ENCODE measurements at places on chromosomes 4 and X.

- DNase-seq = no peak
Observed at GRCh38 chr4:165864271-165864670, 8.8 kb upstream of the TLL1 start.

DNA sequence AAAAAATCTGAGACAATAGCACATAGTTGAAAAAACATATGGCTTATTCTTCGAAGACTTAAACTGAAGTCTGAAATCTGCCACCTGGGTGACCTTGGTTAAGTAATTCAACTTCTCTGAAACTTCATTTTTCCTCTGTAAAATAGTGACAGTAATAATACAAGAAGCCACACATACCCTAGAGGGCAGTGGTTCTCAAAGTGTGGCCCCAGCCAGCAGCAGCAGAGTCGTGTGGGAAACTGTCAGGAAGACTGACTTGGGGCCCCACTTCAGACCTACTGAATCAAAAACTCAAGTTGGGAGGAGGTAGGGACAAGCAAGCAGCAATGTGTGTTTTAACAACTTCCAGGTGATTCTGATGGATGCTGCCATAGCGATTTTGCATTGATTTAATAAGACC, 249.9 kb downstream of the HNRNPD start:
- no peak for DNase-seq

GRCh38 chr4:20430259-20430941, 178.7 kb downstream of the SLIT2 start:
- DNase-seq = no peak

DNA sequence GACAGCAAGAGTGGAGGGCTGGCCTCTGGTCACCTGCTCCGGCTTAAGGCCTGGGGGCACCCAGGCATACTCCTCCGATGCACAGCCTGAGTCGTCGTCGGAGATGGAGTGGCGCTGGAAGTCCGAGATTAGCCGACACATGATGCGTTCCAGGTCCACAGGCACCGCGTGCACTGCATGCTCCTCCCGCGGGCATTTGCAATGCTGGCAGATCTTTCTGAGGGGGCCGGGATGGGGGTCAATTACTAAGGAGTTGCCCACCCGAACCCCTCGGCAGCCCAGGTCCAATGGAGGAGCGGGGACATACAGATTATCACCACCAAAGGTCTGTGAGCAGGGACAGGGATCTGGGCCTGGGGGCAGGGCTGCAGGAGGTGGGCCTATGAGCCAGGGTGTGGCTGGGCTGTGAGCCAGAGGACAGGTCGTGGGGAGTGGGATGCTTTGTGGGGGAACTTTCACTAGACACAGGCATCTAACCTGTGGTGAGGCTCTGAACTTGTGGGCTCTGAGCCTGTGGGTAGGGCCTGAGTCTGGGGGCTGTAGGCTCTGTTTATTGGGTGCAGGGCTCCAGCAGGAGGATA, 2.4 kb downstream of the PRICKLE3 start:
- no peak for DNase-seq

GRCh38 chr4:38322714-38323113, 341.3 kb upstream of the KLF3 start:
- no peak for DNase-seq

DNA sequence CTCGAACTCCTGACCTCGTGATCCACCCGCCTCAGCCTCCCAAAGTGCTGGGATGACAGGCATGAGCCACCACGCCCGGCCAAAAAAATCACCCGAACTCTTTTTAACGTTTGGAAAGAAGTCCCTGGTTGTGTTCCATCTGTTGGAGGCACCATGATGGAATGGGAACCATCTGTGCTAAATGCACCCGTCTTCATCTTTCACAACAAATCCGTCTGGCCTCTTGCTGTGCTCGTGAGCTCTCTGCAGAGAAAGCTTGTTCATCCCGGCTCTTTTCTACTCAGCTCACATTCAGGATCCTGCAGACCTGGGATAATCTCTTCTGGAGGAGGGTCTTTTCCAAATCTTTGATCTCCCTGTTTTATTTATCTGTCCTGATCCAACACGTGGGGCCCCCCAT, 188.8 kb downstream of the CRLF2 start:
- DNase-seq = no peak

- DNase-seq = no peak
Observed at GRCh38 chr4:173466101-173466500, 63.9 kb downstream of the HAND2 start.

GRCh38 chrX:22163326-22163725, 109.4 kb upstream of the CBLL2 start:
- no peak for DNase-seq

DNA sequence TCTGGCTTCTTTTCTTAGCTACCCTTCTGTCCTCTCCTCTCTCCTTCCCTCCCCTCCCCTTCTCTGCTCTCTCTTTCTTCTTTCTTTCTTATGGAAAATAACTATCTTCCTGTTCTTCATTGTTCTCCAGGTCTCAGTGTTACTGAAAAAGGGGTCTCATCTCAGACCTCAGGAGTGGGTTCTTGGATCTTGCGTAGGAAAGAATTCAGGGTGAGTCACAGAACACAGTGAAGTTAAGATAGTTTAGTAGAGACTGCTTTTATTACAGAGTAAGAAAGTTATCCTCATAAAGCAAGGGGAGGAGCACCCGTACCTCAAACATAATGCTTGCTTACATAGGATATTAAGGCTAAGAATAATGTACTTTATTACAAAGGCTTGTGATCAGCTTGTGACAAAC, 31.8 kb upstream of the CWH43 start:
- no peak for DNase-seq

DNA sequence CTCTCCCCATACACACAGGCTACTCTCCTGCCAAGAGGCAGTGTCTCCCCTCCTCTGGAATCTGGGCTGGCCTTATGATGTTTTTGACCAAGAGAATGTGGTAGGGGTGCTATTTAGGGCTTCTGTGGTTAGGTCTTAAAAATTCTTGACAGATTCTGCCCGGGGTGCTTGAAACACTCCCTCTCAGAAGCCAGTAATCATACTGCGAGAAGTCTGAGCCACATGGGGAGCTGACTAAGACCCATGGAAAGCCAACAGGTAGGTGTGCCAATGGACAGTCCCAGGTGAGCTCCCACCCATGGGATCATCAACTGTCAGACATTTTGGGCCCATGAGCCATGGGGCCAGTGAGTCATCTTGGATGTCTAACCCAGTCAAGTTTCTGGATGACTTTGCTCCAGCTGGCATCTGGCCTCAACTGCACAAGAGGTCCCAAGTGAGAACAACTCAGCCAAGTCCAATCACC, 315.7 kb downstream of the FBXW7 start:
- DNase-seq = no peak

DNA sequence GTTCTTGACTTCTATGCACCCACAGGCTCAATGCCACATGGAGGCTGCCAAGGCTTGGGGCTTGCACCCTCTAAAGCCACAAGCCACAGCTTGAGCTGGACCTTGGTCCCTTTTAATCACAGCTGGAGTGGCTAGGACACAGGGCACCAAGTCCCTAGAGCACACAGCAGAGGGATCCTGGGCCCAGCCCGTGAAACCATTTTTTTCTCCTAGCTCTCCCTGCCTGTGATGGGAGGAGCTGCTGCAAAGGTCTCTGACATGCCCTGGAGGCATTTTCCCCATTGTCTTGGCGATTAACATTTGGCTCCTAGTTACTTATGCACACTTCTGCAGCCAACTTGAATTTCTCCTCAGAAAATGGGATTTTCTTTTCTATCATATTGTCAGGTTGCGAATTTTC, 410.9 kb downstream of the GRID2 start:
- DNase-seq = no peak

DNA sequence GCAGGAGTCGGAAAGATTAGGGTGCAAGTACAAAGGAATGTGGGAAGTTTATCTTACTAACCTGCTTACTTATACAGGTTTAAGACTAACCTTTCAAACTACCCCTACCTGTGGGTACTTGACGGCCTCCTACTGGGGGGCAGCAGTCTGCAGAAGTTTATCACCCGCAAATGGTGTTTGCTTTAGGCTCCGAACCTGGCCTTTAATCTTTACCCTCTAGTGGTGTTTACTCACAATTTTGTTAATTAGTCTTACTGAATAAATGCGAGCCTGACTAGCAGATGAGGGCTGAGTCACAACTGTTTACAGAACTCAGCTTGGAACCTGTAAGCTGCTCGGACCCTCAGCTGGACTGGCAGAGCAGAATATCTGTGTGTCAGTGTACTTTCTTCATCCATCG, 204.2 kb upstream of the GPRIN3 start:
- DNase-seq = no peak

DNA sequence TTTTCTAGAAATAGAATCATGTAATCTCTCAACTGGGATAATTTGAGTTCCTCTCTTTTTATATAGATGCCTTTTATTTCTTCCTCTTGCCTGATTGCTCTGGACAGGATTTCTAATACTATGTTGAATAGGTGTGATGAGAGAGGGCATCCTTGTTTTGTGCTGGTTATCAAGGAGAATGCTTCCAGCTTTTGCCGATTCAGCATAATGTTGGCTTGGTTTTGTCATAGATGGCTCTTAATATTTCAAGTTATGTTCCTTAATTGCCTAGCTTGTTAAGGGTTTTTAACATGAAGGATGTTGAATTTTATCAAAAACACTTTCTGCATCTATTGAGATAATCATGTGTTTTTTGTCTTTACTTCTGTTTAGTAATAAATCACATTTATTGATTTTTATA, 58.7 kb downstream of the TMEM47 start:
- DNase-seq = no peak

DNA sequence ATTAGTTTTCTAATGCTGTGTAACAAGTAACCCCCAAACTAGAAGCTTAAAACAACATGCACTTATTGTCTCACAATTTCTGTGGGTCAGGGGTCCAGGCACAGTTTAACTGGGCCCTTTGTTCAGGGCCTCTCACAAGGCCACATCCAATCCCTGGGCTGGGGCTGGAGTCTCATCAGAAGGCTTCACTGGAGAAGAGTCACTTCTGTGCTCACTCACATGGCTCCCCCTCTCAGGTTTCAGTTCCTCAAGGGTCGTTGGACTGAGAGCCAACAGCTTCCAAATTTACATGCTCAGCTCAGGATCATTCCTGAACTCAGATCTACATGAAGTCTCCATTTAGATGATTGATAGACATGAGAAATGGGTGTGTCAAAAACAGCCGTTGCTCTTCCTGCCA, 77.1 kb downstream of the EVC start:
- no peak for DNase-seq

DNA sequence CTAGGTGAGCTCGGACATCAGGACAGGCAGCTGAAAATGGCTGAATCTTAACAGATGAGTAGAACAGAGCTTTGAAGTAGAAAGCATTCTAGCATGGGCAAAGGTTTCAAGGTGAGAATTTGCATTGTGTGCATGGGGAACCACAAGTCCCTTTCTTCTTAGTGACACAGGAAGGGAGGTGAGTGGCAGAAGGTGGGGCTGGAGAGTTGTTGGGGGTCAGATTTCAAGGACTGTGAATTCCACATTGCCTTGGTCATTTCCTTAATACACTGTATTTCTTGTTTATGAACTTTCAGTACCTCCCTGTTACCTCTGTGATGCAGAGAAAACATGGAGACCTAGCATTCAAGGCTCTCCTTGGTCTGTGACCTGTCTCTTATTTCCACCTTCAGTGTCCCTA, 4.1 kb downstream of the APEX2 start:
- DNase-seq = no peak

DNA sequence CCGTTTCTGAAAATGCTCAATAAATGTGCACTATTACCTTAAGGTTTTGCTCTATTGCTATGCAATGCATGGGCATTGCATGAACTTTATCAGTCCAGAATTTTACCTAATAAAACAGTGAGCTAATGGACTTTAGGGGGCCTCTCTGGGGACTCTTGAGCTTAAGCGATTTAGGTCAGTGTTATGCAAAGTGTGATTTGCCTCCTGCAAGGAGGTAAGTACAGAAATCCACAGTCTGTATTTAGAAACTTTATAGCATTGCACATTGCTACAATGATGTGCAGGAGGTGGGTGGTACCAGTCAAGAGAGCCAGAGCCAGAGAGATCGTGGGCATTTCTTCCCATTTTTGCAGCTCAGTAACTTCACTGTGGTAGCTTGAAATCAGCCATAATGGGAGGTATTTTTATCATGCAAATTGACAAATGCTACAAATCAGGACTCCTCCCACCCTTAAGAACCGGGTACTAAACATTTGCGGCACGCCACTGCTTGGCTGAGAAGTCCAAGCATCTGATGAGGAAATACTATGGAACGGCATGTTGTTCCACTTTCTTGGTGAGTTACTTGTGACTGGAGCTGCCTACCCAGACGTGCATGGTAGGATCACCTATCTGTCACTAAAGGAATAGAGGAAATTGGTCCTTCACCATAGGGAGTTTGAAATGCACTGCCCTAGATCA, 174.6 kb upstream of the PGRMC2 start:
- DNase-seq = no peak

GRCh38 chrX:40908857-40909475, 173.6 kb upstream of the MED14 start:
- no peak for DNase-seq

DNA sequence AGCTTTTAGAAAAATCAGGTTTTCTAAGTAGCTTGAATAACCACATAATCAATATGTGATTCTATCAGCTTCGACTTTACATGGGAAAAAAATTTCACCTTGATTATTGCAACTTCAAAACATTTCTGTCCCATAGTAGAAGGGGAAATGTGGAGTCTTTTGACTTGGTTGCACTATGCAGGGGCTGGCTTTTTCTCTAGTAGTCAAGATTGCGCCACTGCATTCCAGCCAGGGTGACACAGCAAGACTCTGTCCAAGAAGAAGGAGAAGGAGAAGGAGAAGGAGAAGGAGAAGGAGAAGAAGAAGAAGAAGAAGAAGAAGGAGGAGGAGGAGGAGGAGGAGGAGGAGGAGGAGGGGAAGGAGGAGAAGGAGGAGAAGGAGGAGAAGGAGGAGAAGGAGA, 84.9 kb downstream of the MAML3 start:
- DNase-seq = no peak

- peak; percentile 5 for DNase-seq
Observed at GRCh38 chrX:72169008-72169728, 12.4 kb upstream of the PIN4 start.

DNA sequence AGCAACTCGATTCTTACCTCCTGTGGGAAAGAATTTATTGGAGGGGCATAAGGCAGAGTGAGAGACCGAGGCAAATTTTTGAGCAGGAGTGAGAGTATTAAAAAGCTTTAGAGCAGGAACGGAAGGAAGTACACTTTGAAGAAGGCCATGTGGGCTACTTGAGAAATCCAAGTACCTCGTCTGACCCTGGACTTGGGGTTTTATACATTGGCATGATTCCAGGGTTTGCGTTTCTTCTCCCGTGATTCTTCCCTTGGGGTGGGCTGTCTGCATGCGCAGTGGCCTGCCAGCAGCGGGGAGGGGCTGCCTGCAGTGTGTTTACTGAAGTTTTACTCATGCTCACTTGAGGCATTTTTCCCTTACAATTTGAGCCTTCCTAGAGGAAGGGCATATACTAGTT, 3.4 kb downstream of the GALNT7 start:
- DNase-seq = no peak

All from activated CD4-positive, alpha-beta T cell treated with anti-CD3 and anti-CD28 coated beads for 24 hours (primary cell).